Left lung (tissue), 14 donors: ENCODE measurements at places on chromosomes 5 and 9. TPM values are rescaled to one million over a fixed set of nuclear protein-coding genes. Genes with fewer than 3 reads are reported as not detected.

DNA sequence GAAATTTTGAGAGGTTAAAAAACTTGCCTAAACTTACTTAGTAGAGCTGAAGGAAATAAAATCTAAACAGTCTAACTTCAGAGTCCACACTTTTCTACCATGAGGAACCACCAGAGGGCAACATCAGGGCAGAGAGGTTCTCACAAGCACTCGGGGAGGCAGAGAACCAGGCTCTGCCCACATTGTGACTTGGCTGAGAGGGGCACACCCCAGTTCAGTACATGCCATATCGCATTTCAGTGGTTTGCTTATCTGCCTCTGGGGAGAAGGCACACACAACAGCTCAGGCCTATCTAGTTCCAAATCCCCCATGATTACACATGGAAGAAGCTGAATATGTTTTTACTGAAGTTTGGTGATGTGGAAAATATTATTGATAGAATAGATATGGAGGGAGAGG, 49.2 kb downstream of the EQTN start:
- no peak overlapping the region for H3K4me3 ChIP-seq
- H3K36me3 ChIP-seq: no peaks in the 10 kb centered on the region
- no peaks in the 10 kb centered on the region for H3K27me3 ChIP-seq

- no peak for DNase-seq
- H3K4me1 ChIP-seq: peaks cover 11% of the 10 kb centered on the region
- H3K36me3 ChIP-seq: no peaks in the 10 kb centered on the region
- no peak overlapping the region for H3K4me3 ChIP-seq
- H3K27ac ChIP-seq: no peak overlapping the region
- H3K27me3 ChIP-seq: no peaks in the 10 kb centered on the region
These were observed 102.3 kb upstream of the IL6ST start for GRCh38 chr5:56097055-56097454.

GRCh38 chr9:91908293-91908623, 41.8 kb downstream of the ROR2 start:
- H3K27me3 ChIP-seq: no peaks in the 10 kb centered on the region
- DNase-seq: no peak
- H3K36me3 ChIP-seq: no peaks in the 10 kb centered on the region
- no peak overlapping the region for H3K4me3 ChIP-seq
- no peak overlapping the region for H3K27ac ChIP-seq
- no peaks in the 10 kb centered on the region for H3K4me1 ChIP-seq

DNA sequence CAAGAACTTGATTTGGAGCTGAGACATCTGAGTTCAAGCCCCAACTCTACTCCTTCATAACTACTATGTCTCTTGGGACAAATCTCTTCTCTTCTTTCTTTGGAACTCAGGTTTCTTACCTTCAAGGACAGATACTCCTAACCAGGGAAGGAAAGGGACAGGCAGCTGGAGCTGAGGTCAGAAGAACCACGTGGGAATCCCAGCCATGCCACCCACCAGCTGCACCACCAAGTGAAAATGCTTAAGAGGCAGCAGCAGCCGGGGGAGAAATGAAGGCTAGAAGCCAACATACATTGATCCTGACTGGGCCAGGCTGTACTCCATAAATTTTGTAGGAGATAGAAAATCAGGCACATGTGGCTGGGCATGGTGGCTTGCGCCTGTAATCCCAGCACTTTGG, 9.6 kb upstream of the OR5C1 start:
- H3K27ac ChIP-seq: no peak overlapping the region
- no peaks in the 10 kb centered on the region for H3K27me3 ChIP-seq
- DNase-seq: no peak

DNA sequence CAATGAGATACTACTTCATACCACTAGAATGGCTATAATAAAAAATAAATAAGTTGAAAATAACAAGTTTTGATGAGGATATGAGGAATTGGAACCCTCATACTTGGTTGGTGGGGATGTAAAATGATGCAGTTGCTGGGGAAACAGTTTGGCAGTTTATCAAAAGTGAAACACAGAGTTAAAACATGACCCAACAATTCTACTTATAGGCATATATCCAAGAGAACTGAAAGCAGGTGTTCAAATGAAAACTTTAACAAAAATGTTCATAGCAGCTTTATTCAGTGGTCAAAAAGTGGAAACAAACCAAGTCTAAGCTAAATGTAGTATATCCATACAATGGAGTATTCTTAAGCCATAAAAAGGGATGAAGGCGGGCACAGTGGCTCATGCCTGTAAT, 13.1 kb upstream of the LHFPL2 start:
- no peaks in the 10 kb centered on the region for H3K27me3 ChIP-seq
- H3K36me3 ChIP-seq: no peaks in the 10 kb centered on the region
- no peak for DNase-seq

GRCh38 chr5:88089719-88090390, 178.8 kb downstream of the TMEM161B start:
- H3K27me3 ChIP-seq: no peaks in the 10 kb centered on the region
- H3K36me3 ChIP-seq: no peaks in the 10 kb centered on the region
- no peak for DNase-seq
- H3K4me3 ChIP-seq: no peak overlapping the region

- H3K4me3 ChIP-seq: no peak overlapping the region
- no peaks in the 10 kb centered on the region for H3K36me3 ChIP-seq
- peaks cover 8% of the 10 kb centered on the region for H3K27me3 ChIP-seq
- no peak overlapping the region for H3K27ac ChIP-seq
- H3K4me1 ChIP-seq: peaks cover 26% of the 10 kb centered on the region
These were observed 1.1 kb upstream of the ADAMTS2 start for GRCh38 chr5:179346401-179346800.

Gene CACFD1
- 48.4 TPM for total RNA-seq

Gene PCDHGA5
- 1.3 TPM for total RNA-seq

Gene PCDHA4
- total RNA-seq: 0.65 TPM

Gene ZDHHC11B
- total RNA-seq: 8.4 TPM

Gene RNF14
- total RNA-seq: 53.8 TPM
